ENCODE measurements at places on chromosomes 4 and X.

DNA sequence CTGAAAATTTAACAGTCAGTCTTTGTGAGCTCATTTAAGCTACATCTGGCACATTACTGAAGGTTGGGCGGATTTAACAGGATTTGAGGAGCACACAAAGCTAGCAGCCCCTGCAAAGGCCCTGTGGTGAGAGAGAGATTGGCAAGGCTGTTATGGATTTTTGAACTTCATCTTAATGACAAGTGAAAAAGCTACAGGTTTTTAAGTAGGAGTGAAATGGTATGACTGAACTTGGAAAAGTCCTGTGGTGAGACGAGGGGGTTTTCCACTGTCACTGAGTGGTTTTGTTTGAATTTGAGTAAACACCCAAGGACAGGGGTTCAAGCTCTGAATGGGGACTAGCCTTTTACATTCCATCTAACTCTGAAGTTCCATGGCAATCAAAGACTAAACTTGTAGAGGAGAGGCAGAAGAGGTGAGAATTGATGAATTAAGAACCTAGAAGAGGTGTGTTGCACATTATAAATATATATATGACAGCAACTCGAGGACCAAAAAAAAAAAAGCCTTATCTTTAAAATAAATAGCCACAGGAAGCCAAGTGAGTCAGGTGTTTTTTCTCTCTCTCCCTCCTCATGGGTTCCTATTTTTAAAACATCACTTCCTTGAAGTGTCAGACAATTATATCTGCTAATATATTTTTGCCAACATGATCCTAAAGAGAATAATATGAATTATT is 47.8 kb upstream of the CLNK start:
- DNase-seq: no peak

DNA sequence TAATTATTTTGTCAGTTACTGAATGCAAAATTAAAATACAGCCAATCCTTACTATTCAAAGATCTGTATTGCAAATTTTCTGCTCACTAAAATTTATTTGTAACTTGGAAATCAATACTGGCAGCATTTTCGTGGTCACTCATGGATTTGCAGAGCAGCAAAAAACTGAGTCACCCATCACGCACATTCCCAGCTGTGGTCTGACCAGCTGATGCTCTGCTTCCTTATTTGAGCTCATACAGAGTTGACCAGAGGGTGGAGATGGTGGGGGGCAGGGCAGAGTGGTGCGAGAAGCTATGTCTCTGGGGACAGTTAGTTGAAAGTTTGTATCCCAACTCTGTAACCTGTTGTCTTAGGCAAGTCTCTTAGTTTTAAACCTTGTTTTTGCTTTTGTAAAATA is 214.8 kb downstream of the SPCS3 start:
- peak; percentile 60 for DNase-seq

DNA sequence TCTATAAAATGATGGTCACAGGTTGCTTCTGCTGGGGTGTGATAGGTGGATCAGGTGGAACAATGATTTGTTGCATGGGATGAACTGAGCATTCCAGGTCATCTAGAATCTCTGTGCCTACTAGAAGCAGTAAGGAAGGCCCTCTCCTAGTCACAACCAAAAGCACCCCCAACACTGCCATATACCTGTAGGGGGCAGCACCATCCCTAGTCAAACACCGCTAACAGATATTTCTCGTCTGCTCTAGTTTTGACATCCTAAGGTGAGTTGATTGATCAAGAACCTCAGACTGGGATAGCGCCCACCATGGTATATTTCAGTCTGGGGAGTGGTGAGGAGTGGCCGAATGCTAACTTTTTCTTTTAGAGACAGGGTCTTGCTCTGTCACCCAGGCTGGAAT is 160.2 kb downstream of the NHS start:
- peak; percentile 21 for DNase-seq

DNA sequence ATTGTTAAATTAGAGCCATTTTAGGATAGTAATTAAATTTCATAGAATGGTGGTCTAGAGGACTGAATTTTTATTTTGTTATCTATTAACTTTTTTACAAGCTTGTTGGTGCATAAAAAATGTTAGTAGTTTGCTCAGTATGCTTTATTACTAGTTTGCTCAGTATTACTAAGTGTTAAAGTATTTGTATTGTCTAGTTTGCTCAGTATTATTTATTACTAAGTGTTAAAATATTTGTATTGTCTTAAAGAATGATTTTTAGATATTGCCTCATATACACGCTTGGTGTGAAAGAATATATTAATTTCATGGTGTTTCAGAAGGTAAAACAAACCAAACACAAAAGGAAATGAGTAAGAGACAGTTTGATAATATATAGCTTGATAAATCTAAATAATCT is 268.4 kb upstream of the MAGEB18 start:
- DNase-seq: no peak

- no peak for DNase-seq
Measured at GRCh38 chr4:2291705-2292645, 30.1 kb upstream of the MXD4 start.

DNA sequence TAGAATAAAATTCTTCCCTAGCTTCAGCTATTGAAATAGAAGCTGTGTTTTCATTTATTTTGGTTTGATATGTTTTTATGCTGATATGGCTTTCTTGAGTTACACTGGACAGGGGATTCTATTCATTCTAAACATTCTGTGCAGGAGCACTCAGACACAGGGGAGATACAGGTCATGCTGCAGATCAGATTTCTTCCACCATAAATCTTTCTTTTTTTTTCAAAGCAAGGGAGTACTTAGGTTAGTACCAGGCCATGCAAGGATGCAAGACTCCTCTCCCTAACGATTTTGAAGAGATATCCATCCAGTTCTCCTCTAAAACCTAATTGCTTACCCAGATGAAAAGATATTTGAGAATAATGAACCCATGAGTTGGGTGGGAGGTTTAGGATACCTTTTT is 21.4 kb downstream of the ETDC start:
- no peak for DNase-seq

GRCh38 chrX:2596045-2596444 is 95.0 kb upstream of the CD99 start:
- no peak for DNase-seq

GRCh38 chr4:41896648-41897047 is 38.6 kb upstream of the TMEM33 start:
- DNase-seq: no peak

DNA sequence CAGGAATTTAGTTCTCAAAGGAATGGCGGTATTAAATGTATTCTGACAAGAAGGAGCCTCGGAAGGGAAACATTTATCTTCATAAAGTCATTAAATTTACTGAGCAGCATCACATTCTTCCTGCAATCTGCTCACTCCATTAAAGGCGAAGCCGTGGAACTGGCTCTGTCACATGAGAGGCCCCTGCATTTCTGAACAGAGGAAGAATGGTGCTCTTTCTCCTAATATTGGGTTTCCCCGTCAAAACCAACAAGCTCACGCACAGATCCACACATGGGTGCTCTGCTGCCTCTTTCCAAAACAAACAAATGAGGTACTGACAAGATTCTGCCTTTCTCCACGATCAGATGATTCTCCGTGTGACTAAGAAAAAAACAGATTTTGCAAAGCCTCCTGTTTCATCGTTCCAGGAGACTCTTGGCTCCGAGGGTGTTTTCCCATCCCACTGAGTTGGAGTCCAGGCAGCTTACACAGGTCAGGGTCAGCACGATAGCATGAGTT is 191.2 kb downstream of the IDS start:
- peak; percentile 9 for DNase-seq

- no peak for DNase-seq
Measured at GRCh38 chr4:87697272-87697671, 47.2 kb downstream of the DMP1 start.

DNA sequence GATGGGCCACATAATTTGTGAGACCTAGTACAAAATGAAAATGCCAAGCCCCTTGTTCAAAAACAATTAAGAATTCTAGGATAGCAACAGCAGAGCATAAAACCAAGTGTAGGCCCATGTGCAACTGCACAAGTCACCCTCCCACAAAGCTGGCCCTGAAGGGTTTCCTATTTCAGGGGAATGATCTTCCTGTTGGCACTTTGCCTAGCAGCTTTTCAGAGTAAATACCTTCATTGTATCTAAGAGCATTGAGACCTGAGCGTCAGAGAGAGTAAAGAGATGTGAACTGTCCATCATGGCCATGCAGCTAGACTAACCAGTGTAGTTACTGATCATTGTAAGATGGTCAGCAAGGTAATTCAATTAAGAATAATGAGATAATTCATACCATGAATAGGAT is 113.6 kb downstream of the CNKSR2 start:
- no peak for DNase-seq

DNA sequence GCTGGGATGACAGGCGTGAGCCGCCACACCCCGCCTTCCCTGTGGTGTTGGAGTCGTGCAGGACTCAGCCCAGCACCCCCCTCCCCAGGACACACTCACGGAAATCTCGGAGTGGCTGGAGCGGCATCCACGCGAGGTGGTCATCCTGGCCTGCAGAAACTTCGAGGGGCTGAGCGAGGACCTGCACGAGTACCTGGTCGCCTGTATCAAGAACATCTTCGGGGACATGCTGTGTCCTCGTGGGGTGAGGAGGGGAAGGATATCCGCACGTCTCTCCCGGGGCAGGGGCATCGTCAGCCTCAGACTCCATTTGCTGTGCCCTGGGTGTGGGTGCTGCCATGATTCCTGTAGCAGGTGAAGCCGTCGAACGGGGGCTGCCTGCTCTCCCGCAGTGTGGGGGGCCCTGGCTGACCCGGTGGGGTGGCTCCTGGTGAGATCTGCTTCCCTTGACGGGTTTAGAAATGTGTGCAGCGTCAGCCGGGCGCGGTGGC is 10.3 kb downstream of the PLCXD1 start:
- no peak for DNase-seq

DNA sequence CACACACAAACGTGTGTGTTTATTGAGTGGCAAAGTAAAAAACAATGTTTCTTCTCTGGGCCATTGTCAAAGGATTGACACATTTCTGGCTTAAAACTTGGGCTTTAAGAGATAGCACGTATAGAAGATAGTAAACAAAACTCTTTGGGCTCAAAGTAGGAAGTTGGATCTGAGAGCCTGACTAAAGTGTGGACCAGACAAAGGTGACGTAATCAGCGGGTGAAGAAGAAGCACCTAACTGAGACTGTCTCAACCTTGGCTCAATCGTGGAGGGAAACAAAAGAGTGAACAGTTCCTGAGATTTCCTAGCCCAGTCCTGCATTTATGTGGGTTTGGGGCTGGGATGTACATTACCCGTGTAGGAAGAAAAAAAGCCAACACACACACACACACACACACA is 13.7 kb downstream of the PFKFB1 start:
- DNase-seq: no peak

DNA sequence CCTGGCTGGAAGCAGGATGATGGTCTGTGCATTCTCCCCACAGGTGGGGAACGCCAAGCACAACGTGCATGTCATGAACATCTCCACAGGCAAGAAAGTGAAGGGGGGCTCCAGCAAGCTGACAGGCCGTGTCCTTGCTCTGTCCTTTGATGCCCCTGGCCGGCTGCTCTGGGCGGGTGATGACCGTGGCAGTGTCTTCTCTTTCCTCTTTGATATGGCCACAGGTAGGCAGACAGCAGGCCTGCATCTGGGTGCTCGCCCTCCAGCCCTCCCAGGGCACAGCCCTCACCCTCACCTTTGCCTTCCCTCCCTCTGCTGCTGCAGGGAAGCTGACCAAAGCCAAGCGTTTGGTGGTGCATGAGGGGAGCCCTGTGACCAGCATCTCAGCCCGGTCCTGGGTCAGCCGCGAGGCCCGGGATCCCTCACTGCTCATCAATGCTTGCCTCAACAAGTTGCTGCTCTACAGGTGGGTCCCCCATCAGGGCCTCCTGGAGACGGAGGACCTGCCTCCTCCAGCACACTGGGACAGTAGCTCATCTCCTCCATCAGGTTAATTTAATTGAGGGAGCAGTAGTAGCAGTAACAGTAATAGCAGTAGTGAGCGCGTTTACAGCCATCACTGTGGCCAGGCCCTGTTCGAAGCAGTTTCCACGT is 4.6 kb downstream of the WDR13 start:
- no peak for DNase-seq

- DNase-seq: no peak
Measured at GRCh38 chr4:22427675-22428074, 88.2 kb downstream of the ADGRA3 start.

DNA sequence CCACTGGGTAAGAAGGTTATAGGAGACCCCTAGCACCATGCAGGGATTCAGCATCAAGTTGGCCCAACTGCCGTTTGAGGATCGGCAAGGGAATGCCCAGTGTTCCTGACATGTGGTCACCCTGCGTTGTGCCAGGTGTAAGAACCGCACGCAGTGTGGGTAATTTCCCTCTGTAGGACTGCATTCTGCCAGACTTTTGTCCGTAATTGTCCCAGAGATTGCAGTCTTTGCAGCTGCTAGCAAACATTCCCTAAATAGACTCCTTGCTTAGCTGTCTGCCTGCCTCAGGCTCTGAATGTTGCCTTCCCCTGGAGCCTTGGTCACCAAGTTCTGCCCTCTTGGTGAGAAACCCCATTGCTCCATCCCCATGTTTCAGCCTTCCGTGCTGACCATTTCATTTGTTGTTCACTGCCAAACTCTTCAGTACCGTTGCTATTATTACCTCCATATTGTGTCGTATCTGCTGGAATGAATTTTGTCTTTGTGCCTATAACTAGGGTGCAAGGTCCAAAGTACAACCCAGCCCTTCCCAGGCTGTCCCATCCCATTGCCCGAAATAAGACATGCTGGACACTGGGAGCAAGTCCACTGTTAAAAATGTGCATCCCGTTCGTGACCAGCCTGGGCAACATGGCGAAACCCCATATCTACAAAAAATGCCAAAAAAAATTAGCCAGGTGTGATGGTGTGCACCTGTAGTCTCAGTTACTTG is 53.8 kb upstream of the USP9X start:
- no peak for DNase-seq
